ENCODE measurements at places on chromosomes 2 and 18. TPM values are rescaled to one million over a fixed set of nuclear protein-coding genes. Genes with fewer than 3 reads are reported as not detected.

Gene GPR45
- total RNA-seq: 0.82 TPM

Gene CYP1B1
- 7.3 TPM for total RNA-seq

Gene KCNF1
- total RNA-seq: 20.0 TPM

Gene PLCL1
- total RNA-seq: 32.6 TPM

Gene SLC38A11
- total RNA-seq: 2.4 TPM

Gene CIB4
- not detected for total RNA-seq

Gene COL4A3
- under 0.01 TPM for total RNA-seq

Gene TRAK2
- total RNA-seq: 53.8 TPM

Gene CCDC148
- 32.6 TPM for total RNA-seq

Gene DARS1
- 54.6 TPM for total RNA-seq

Gene RRM2
- 4.1 TPM for total RNA-seq

Gene ASXL3
- 87.2 TPM for total RNA-seq

Gene CENPA
- total RNA-seq: 1.2 TPM

Gene STPG4
- 0.41 TPM for total RNA-seq

Gene CERKL
- total RNA-seq: 1.6 TPM

Gene PROC
- total RNA-seq: not detected

Gene GALR1
- under 0.01 TPM for total RNA-seq

Gene DPP4
- 8.6 TPM for total RNA-seq

Gene TLK1
- total RNA-seq: 13.5 TPM

Gene TUBA4B
- not detected for total RNA-seq

Gene ALK
- total RNA-seq: 2.0 TPM

Gene EVA1A
- total RNA-seq: 0.41 TPM

Gene PKDCC
- 19.6 TPM for total RNA-seq

Gene SLC4A5
- 1.2 TPM for total RNA-seq

Gene NLRC4
- total RNA-seq: 0.41 TPM

Gene GALNT14
- total RNA-seq: 10.2 TPM

Gene SERPINB5
- total RNA-seq: under 0.01 TPM

Gene TEX44
- total RNA-seq: not detected

Gene DOK6
- 68.1 TPM for total RNA-seq

Gene NFATC1
- 0.41 TPM for total RNA-seq

Gene CLHC1
- 48.1 TPM for total RNA-seq

Gene AQP4
- 57.9 TPM for total RNA-seq

Gene ZNF513
- 12.6 TPM for total RNA-seq

Gene XDH
- not detected for total RNA-seq

Gene CYS1
- 0.82 TPM for total RNA-seq

Gene ZNF512
- 49.3 TPM for total RNA-seq

Gene M1AP
- 0.41 TPM for total RNA-seq

Gene NGEF
- total RNA-seq: 50.1 TPM

Gene SCYGR3
- not detected for total RNA-seq

Gene STRN
- 24.1 TPM for total RNA-seq

Gene ACMSD
- not detected for total RNA-seq

Gene CCDC74A
- 4.5 TPM for total RNA-seq

Gene OBSL1
- total RNA-seq: 40.4 TPM

Gene IL36A
- total RNA-seq: not detected

Gene UCN
- 1.2 TPM for total RNA-seq

Gene CREG2
- 9.8 TPM for total RNA-seq

Gene PAX8
- under 0.01 TPM for total RNA-seq

Gene GCG
- total RNA-seq: 0.41 TPM

Gene ASB1
- 11.8 TPM for total RNA-seq

Gene DSC3
- 0.82 TPM for total RNA-seq

Gene GKN2
- not detected for total RNA-seq
